ENCODE measurements at places on chromosomes 5 and 9.

DNA sequence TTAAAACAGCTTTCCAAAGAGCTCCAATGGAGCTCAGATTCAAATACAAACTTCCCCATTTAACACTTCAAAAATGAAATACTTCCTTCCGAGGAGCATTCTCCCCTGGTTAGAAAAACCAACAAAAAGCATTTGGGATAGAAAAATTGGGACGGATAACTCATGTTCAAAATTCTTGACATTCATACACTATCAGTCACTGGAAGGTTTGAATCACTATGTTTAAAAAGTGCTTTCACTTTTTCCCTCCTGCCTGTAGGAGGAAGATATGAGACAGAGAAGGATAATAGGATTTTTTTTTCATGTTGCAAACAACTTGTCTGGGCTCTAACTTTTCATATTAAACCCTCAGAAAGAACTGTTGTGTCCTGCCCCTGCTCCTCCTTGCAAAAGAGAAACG, 412.0 kb downstream of the ACTL7B start:
- no peak for DNase-seq

- DNase-seq, result no peak
These were observed 109.5 kb downstream of the TAF11L14 start for GRCh38 chr5:17743580-17744435.

DNA sequence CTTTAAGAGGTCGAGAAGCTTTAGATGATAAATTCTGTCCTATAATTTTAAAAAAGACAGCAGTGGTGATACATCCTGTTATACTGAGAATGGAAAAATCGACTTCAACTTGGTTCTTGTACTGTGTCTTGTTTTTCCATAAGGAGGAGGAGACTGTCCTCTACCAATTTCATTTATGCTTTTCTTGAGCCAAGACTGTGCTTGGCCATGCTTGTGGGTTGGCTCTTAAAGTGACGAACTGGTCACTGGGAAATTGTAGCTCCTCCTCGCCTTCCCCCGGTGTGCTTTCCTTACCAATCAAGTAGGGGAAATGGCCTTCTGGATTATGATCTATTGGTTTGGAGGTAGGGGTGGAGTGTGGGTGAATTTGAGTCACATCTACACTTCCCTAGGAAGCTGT, 67.1 kb upstream of the HSPB3 start:
- DNase-seq, result no peak

DNA sequence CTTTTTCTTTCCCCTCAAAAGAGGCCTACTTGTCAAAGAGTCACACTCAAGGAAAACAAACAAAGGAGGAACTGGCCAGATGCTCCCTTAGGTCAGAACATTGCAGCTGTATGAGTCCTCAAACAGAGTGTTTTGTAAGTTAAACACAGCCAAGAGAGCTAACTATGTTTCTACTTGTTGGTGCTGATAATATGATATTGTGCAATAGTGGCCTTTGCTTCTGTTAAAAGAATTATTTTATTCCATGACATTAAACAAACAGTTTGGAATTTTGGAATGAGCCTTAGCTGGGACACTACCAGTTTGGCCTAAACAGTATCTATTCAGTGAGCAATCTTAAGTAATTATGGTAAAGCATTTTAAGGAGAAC, 56.0 kb upstream of the TPD52L3 start:
- DNase-seq, result no peak

- DNase-seq, result no peak
These were observed 1.4 kb downstream of the GNAQ start for GRCh38 chr9:78030296-78030552.

GRCh38 chr5:20368571-20369517, 380.8 kb upstream of the CDH18 start:
- no peak for DNase-seq

- no peak for DNase-seq
These were observed 49.6 kb upstream of the ABCA1 start for GRCh38 chr9:104977580-104977979.

- peak; percentile 92 for DNase-seq
These were observed 36.8 kb downstream of the NDST1 start for GRCh38 chr5:150544611-150545219.

DNA sequence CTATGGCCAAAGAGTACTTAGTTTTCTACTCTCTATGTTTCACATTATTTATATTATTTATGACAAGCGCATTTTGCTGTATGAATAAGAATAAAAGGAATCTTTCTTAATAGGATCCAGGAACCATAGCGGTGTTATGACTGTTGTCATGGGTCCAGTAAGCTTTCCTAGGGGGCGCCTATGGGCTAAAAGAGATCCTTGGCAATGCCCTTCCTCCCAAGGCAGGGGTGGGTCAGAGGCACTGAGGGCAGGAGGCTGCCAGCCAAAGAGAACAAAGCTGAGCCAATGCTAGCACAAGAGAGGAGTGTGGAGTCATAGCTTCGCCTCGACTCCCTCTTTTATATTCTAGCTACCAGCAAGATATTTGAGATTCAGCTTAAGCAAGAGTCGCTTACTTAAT, 98.4 kb upstream of the GNAQ start:
- no peak for DNase-seq

GRCh38 chr5:101429241-101429640, 526.2 kb upstream of the ST8SIA4 start:
- DNase-seq, result no peak

DNA sequence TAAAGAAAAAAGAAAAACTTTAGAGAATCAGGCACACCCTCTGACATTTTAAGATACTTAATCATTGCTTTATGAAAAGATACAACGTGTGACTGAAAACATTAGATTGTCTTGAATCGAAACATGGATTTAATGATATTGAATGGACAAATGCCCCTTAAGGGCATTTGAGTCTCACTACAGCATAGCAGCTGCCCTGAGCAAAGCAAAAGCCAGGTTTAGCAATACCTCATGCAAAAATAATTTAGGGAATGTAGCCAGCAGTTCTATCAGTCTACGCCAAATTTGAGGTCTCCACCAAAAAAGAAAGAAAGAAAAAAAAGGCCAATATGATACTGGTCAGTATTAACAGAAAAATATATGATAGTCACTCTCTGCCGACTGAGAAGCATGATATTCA, 56.6 kb upstream of the LMNB1 start:
- DNase-seq, result no peak

GRCh38 chr9:134349936-134350335, 23.7 kb downstream of the RXRA start:
- DNase-seq, result no peak

DNA sequence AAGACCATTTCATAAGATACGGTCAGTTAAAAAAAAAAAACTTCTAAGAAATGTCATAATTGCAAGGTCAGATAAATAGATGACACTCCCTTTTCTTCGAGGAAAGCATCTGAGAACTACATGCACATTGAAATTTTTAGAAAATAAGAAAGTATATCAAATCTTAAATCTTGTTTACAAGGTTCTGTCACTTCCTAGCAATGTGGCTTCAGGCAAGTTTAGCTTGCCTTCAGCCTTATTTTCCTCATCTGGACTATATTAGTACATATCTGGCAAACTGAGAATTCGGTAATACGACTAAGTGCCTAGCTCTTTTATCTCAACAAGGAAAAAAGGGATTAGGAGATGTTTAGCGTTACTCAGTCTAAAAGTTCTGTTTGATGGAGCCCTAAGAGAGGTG, 32.5 kb upstream of the OR2K2 start:
- DNase-seq, result no peak

GRCh38 chr5:155082401-155082800, 68.8 kb downstream of the KIF4B start:
- no peak for DNase-seq

GRCh38 chr5:103427326-103427725, 135.3 kb downstream of the NUDT12 start:
- DNase-seq, result no peak

DNA sequence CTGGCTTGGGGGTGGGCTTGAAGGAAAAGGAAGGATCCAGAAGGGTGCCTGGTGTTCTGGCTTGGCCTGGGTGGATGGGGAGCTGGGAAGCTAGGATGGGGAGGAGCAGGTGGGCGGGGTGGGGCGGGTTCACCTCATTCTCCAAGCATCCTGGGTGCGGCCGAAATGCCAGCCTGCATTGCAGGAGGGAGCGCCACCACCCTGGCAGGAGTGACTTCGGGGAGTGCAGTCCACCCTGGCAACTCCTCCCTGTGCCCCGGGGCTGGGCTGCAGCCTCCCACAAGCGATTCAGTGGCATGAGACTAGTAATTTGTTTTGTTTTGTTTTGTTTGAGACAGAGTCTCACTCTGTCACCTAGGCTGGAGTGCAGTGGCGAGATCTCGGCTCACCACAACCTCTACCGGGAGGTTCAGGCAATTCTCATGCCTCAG, 5.5 kb downstream of the TTC16 start:
- DNase-seq, result no peak

- no peak for DNase-seq
These were observed 1.4 kb upstream of the N4BP3 start for GRCh38 chr5:178111925-178112324.

DNA sequence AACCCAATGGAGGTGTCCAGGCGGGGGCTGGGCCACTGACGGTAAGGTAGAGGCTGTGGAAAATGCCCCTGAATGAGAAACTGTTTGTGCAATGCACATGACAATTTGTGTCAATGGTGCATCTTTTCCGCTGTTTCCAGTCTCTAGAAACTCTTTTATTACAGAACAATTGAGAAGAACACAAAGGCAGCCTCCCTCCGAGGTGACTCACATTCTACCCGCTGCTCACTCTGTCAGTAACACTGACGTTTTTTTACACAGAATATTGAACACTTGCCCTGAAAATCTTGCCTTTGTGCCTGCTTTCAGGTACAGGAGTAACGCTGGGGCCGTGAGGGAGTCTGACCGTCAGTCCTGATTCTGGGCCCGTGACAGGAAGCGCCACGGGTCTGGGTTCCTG, 11.7 kb upstream of the TENT4A start:
- no peak for DNase-seq

- DNase-seq, result no peak
These were observed 22.0 kb upstream of the MAPK9 start for GRCh38 chr5:180313677-180314505.

DNA sequence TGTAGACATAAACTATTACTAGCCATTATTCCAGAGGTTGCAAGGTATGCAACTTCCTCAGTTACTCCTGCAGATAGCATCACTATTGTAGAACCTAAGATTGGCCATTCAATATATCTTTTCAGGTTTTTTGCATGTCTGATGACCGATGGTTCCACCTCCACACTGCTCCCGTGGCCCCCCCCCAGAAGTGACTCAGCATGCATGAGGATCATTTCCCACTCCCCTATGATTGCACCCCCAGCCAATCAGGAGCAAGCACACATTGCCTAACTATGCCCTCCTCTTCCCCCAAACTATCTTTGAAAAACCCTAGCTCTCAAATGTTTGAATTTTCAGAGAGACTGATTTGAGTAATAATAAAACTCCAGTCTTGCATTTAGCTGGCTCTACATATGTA, 601.4 kb upstream of the TLE4 start:
- DNase-seq, result no peak

GRCh38 chr9:102768002-102768401, 227.1 kb upstream of the CYLC2 start:
- DNase-seq, result no peak

- DNase-seq, result peak; percentile 20
These were observed 6.9 kb upstream of the PDCL start for GRCh38 chr9:122835313-122835731.

DNA sequence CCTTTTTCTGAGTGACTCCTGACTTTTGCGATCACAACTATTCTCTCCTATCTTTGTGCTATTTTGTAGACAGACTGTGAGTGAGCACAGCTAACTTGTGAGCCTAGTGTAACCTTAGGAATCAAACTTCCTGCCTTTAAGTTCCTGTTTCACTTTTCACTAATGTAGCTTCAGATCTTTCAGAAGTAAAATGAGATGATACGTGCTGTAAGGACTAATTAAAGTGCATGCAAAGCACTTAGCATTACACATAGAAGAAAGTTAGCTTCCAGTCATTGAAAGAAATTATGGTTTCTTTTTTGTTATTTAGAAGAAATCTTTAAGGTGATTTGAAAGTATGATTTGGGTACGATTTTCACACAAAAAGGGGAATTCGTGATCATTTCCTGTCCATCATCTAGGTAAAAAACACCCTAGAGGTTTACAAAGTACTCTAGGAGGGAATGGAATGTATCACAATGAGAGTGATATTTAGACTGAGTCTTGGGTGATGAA, 122.7 kb downstream of the ST8SIA4 start:
- no peak for DNase-seq

- no peak for DNase-seq
These were observed 56.6 kb upstream of the SPTLC1 start for GRCh38 chr9:92171822-92172221.
